GM06990 (cell line): ENCODE measurements at places on chromosomes 2 and 18.

GRCh38 chr2:50478362-50478761 lies 553.6 kb downstream of the NRXN1 start:
- DNase-seq: no peak

GRCh38 chr2:159459279-159459678 lies 157.1 kb downstream of the BAZ2B start:
- no peak for DNase-seq

GRCh38 chr2:71532327-71532726 lies 79.0 kb downstream of the DYSF start:
- DNase-seq: no peak

- DNase-seq: no peak
Observed at GRCh38 chr2:175552902-175553301, 371.4 kb upstream of the ATP5MC3 start.

DNA sequence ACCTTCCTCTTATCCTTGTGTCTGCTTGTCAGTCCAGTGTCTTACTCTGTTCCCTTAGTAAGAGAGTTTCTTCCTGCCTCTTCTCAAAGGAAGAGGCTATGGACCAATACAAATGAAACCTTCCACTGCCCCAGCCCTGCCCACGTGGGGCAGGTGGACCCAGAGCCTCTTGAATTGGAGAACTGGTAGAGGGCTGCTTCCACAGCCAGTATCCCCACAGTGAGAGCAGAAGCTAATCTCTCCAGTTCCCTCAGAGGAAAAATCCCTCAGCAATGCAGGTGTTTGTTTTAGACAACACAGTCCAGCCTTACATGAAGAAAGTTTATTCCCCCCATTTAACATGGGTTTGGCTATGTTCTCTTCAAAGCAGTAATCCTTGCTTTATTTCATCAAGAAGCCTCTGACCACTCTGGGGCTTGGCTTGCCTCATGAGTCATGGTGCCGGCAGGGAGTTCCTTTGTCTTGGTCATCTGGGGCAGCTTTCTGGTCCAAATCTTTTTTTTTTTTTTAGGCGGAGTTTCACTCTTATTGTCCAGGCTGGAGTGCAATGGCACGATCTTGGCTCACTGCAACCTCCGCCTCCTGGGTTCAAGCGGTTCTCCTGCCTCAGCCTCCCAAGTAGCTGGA lies 6.5 kb upstream of the CYBRD1 start:
- no peak for DNase-seq
